LoVo (cell line): ENCODE measurements at places on chromosomes 2 and 18.

GRCh38 chr18:473802-474201, 26.7 kb downstream of the COLEC12 start:
- DNase-seq: no peak

DNA sequence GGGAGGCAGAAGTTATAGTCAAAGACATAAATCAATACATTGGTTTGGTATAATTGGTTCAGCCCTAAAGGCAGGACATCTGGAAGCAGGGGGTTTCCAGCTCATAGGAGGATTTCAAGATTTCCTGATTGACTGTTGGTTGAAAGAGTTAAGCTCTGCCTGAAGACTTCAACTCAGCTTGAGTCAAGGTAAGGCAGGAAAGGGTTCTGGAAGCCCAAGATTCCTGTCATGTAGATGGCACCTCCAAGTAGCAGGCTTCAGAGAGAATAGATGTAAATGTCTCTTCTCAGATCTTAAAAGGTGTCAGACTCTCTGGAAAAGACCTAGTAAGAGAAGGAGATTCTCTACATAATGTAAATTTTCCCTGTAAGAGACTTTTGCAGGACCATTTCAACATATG, 335.3 kb downstream of the RIT2 start:
- DNase-seq: no peak

- no peak for DNase-seq
Observed at GRCh38 chr2:192151853-192152252, 42.9 kb downstream of the TMEFF2 start.

- DNase-seq: no peak
Observed at GRCh38 chr18:49546278-49546677, 15.6 kb upstream of the LIPG start.

DNA sequence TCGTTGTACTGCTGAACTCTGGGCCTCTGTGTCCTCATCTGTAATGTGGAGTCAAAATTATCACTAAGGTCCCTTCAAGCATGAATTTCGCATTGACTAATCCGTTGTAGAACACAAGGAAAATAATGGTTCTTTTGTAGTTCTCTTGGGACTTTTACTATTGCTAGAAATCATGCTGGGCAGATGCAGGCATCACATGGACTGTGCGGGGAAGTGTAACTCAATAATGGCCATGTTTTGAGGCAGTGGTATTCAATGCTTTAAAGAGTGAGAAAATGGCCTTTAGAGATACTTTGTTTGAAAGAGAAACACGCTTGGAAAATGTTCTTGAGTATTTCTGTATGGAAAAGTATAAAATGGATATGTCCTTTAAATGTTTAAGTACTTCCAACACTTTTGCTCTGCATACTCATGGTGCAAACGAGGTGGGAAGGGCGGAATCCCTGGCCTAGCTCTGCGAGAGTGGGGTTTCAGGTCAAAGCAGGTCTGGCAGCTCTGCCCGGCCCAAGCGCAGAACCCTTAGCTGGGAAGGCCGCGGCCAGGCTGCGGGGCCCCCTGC, 117.3 kb upstream of the MSTN start:
- DNase-seq: no peak

DNA sequence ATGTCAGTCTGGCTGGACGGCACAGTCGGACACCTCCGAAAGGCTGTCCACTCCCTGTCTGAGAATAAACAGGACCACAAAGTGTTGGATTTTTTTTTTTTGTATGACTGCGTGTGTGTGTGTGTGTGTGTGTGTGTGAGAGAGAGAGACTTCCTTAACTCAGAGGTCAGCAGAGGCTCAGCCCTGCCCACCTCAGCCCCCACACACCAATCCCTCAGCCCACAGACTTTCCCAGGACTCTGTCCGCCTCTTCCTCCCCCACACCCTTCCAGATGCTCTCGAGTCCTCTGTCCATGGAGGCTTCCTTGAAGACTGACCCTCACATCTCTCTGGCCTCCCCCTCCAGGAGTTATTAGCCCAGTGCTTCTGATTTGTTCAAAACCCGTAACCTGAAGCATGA, 147.3 kb downstream of the BCL11A start:
- DNase-seq: no peak

DNA sequence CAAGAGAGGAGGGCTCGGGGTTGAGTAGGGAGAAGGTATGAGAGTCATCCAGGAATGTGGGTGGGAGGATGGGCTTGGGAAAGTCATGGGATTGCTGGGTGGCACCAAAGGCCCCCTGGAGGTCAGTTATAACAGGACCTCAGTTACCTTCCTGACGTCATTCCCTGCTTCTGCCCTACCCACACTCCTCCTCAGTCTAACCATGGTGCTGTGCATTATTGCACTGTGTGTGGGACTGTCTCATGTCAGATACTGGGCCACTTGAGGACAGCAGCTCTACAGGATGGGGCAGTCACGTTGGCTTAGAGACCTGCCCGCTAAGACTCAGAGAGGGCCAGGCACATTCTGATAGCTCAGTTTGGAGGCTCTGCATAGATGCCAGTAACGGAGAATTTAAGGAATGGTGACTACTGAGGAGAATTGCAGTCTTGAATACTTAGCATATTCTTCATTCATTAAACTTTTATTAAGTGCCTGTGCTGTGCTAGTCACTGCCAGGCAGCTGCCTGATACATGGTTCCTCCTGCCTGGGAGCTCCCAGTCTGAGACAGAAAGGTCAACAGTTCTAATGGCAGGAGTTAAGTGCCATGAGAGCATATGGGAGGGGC, 90.5 kb downstream of the LAMA3 start:
- peak; percentile 20 for DNase-seq

GRCh38 chr18:50665519-50665918, 105.6 kb downstream of the MAPK4 start:
- no peak for DNase-seq

DNA sequence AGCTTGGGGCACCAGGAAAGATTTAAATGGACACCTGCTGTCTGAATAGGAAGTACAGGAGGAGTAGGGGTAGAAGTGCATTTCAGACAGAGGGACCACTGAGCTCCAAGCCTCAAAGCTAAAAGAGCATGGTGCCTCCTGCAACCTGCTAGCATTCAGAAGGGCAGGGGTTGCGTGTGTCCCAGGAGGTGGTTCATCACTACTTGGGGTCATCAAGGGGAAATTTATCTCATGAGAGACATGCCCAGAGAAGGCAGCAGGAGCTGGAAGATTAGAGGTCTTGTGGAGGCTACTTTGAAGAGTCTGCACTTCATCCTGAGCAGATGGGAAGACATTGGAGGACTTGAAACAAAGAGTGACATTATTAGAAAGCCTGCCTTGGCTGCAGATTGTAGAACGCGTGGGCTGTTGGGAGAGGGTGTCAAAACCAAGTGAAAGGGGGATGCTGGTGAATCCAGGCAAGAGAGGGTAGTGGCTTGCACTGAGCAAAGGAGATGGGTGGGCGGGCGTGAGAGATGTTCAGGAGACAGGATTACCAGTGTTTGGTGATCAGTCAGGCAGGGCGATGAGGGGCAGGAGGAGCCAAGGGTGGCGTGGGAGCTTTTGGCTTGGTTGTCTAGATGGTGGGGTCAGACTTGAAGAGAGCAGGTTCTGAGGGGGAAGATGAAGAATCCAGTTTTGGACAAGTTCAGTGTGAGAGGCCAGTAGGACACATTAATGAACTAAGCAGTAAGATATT, 154.0 kb downstream of the DYSF start:
- DNase-seq: no peak

GRCh38 chr2:28287256-28287915, 105.3 kb upstream of the FOSL2 start:
- DNase-seq: no peak

DNA sequence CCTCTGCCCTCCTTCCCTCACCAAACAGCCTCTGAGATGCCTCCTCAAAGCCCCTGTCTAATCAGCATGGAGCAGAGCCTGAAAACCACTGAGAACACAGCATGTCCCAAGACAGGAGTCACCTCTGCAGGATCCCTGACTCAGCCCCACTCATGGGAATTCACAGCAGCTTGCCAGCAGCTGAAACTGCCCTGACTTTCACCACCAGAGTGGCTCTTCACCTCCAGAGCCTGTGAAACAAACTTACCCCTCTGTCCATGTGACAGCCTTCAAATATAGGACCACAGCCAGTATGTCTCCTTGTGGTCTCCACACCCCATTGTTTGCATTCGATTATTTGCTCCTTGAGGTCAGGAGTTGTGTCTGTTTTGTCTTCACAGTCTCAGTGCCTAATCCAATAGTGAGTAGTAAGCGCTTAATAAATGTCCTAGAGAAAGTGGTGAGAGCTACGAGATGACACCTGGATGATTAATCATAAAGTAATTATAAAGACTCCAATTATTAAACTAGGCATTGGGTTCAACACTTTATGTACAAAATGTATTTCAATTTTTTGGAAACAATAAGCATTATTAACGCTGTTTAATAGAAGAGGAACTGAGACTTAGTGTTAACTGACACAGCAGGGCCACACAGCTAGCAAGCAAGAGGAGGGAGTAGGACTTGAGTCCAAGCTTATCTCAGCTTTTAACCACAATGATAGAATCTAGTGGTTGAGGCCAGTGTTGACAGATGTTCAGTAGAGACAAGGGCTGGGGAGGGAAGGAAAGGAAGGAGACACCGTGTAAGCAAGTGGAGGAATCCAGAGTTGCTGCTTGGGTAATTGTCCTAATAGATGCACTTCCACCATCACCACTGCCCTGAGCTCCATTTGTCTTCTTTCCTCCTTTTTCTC, 358.7 kb upstream of the TNP1 start:
- DNase-seq: no peak

- DNase-seq: no peak
Observed at GRCh38 chr18:24071779-24072178, 57.2 kb downstream of the TTC39C start.

- DNase-seq: no peak
Observed at GRCh38 chr2:195674491-195675221, 17.6 kb downstream of the SLC39A10 start.

- DNase-seq: no peak
Observed at GRCh38 chr2:233807966-233808935, 30.1 kb downstream of the MROH2A start.

DNA sequence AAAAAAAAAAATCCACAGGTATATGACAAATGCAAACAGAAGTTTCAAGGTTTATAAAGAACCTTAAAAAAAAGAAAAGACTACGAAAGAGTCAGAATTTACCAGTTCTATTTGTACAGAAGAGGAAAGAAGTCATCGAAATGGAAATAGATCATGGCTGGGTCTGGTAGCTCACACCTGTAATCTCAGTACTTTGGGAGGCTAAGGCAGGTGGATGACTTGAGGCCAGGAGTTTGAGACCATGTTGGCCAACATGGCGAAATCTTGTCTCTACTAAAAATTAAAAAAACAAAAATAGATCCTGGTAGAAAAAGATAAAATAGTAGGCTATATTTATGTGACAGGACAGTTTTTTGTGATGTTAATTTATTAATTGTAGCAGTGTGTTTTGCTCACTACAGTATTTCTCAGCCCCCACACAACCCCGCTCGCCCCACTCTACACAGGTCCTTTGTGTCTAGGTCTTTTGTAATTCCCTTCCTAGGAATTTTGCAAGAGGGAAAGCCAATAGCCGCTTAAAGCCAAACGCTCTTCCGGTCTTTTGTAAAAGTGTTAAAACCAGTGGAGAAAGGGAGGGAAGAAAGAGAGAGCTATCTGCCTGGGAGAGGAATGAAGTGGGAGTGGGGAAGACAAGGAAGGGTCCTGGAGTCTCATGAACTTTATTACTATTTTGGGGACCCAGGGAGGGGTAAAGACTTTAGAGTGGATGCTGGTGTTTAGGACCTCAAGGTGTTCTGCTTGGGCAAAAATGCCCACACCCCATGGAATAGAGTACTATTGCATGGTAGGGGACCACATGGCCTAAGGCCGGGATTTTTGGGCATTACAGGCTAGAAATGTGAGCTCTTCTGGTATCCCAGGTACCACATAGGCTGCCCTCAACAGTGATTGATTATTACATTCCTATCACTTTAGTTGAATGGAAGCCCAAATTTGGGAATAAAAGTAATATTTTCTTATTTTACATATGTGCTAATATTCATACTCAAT, 59.4 kb upstream of the XPO1 start:
- DNase-seq: no peak

GRCh38 chr2:42858140-42859005, 66.0 kb upstream of the HAAO start:
- no peak for DNase-seq

- DNase-seq: no peak
Observed at GRCh38 chr18:213505-213904, 54.3 kb downstream of the THOC1 start.

DNA sequence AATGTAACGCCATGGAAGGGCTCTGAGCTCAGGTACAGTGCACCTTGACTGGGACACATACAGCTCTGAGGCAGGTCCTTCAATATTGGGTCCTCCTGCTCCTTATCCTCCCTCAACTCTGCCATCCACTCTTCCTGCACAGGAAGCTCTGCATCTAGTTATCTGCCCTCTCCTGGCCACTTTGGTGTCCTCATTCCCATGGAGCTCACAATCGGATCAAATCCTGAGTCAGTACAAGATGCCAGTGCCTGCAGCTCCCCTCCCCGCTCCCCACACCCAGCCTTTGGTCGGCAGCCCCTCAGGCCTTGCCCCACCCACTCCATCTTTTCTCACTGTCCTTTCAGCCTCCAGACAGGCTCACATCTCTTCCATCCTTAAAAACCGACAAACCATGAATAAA, 58.0 kb downstream of the LRRFIP1 start:
- no peak for DNase-seq

- DNase-seq: no peak
Observed at GRCh38 chr2:66273933-66274490, 160.9 kb upstream of the MEIS1 start.
